Stomach (tissue), 19 donors: ENCODE measurements at places on chromosomes 2 and 18. TPM values are rescaled to one million over a fixed set of nuclear protein-coding genes. Genes with fewer than 3 reads are reported as not detected.

Gene FNDC4
- 18.7 TPM for total RNA-seq

Gene SLC5A7
- 7.0 TPM for total RNA-seq

Gene ARHGEF4
- total RNA-seq: 7.7 TPM

Gene NEU4
- 415 TPM for total RNA-seq

Gene RAB6C
- not detected for total RNA-seq

Gene ATOH8
- total RNA-seq: 9.7 TPM

Gene SCN7A
- total RNA-seq: 40.8 TPM

Gene SPC25
- total RNA-seq: not detected

Gene IMPACT
- total RNA-seq: 8.0 TPM
